ENCODE measurements at places on chromosomes 1 and 21. TPM values are rescaled to one million over a fixed set of nuclear protein-coding genes. Genes with fewer than 3 reads are reported as not detected.

- H3K27me3 ChIP-seq, result no peaks in the 10 kb centered on the region
- peaks cover 51% of the 10 kb centered on the region for H3K4me1 ChIP-seq
- H3K4me3 ChIP-seq, result peak overlapping the region; percentile 42
- peak; percentile 88 for DNase-seq
- peak overlapping the region; percentile 100 for H3K27ac ChIP-seq
Observed at GRCh38 chr1:15948595-15949452, 27.1 kb downstream of the ZBTB17 start.

- DNase-seq, result no peak
- no peaks in the 10 kb centered on the region for H3K36me3 ChIP-seq
- no peak overlapping the region for H3K4me3 ChIP-seq
- no peaks in the 10 kb centered on the region for H3K27me3 ChIP-seq
- peaks cover 27% of the 10 kb centered on the region for H3K4me1 ChIP-seq
Observed at GRCh38 chr1:107997866-107998265, 32.9 kb upstream of the VAV3 start.

- H3K4me1 ChIP-seq, result peaks cover 12% of the 10 kb centered on the region
- peak; percentile 36 for DNase-seq
- H3K27me3 ChIP-seq, result no peaks in the 10 kb centered on the region
- no peak overlapping the region for H3K4me3 ChIP-seq
- no peak overlapping the region for H3K27ac ChIP-seq
- no peaks in the 10 kb centered on the region for H3K36me3 ChIP-seq
Observed at GRCh38 chr1:180811886-180812285, 100.8 kb upstream of the KIAA1614 start.

GRCh38 chr1:39158327-39159086, 46.0 kb upstream of the MACF1 start:
- H3K4me1 ChIP-seq, result peaks cover 36% of the 10 kb centered on the region
- H3K27me3 ChIP-seq, result no peaks in the 10 kb centered on the region
- DNase-seq, result peak; percentile 92
- H3K27ac ChIP-seq, result peak overlapping the region; percentile 36
- H3K36me3 ChIP-seq, result no peaks in the 10 kb centered on the region

DNA sequence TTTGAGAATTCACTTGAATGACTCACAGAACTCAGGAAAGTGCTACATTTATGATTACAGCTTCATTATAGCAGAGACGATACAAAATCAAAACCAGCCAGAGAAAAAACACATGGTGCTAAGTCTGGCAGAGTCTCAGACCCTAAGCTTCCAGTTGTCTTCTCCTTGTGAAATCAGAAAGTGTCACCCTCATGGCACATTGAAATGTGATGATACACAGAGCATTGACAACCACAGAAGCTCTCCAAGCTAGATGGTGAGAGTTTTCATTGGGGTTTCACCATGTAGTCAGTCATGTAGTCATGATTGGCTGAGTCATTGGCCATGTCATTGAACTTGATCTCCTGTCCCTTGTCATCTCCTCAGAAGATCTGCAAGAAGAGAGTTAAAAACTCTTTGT, 526.6 kb downstream of the MRPL39 start:
- no peak for DNase-seq
- no peaks in the 10 kb centered on the region for H3K27me3 ChIP-seq

DNA sequence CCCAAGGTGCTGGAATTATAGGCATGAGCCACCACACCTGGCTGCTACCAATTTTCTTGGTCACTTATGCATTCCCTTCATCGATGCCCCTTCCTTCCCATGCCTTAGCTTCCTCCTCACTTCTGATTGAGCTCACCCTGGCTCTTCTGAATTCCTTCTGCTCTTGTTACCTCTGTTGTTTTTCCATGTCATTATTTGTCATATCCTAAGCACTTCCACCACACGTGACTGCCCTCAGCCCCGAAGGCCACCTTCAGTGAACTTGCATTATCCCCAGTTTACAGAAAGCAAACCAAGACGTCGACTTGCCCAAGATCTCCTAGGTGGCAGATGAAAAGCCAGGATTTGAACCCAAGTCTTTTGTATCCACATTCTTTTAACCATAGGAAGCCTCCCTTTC, 30.7 kb downstream of the CA6 start:
- no peak overlapping the region for H3K4me3 ChIP-seq
- no peak overlapping the region for H3K27ac ChIP-seq
- no peaks in the 10 kb centered on the region for H3K27me3 ChIP-seq
- H3K4me1 ChIP-seq, result no peaks in the 10 kb centered on the region

GRCh38 chr1:230381049-230381467, 45.1 kb downstream of the PGBD5 start:
- peaks cover 9% of the 10 kb centered on the region for H3K4me1 ChIP-seq
- H3K36me3 ChIP-seq, result peaks cover 11% of the 10 kb centered on the region
- no peak overlapping the region for H3K27ac ChIP-seq
- no peak for DNase-seq
- H3K4me3 ChIP-seq, result no peak overlapping the region
- no peaks in the 10 kb centered on the region for H3K27me3 ChIP-seq

GRCh38 chr1:33255347-33256220, 708 bp upstream of the ZNF362 start:
- peaks cover 14% of the 10 kb centered on the region for H3K4me1 ChIP-seq
- DNase-seq, result peak; percentile 93
- H3K27me3 ChIP-seq, result no peaks in the 10 kb centered on the region
- H3K4me3 ChIP-seq, result peak overlapping the region; percentile 89

DNA sequence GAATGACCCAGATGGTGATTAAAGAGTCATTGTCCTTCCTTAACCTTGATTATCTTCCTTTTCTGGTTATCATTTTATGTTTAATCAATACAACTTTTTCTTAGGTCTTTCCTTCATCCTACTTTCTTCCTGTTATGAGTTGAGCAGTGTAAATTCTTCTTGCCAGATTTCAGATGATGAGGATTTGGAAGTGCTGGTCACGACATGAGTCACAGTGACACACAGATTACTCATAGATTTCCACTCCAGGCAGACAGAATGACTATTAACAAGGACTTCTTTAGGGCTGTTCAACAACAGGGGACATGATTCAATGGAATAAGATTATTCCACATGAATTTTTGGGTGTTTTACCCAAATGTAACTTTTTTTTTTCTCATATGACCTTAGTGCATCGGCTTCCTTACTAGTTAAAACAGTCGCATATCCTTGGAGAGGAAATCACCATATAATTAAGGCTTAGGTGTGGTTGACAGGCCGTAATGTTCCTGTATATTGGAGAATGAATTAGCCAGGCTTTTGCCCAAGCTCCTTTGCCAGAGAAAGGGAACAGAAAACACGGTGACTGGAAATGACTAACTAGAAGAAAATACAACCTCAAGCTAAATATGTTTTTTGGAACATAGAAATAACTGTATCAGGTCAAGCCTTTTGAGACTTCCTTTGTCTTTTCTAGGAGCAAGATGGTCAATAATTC, 44.2 kb downstream of the PRRX1 start:
- no peaks in the 10 kb centered on the region for H3K36me3 ChIP-seq
- peaks cover 6% of the 10 kb centered on the region for H3K4me1 ChIP-seq
- no peaks in the 10 kb centered on the region for H3K27me3 ChIP-seq
- H3K4me3 ChIP-seq, result no peak overlapping the region
- H3K27ac ChIP-seq, result peak overlapping the region; percentile 41
- DNase-seq, result peak; percentile 9

- H3K36me3 ChIP-seq, result 0 out of 2 replicates have a peak, but pooled peaks cover 2% of the 10 kb centered on the region
- H3K27ac ChIP-seq, result no peak overlapping the region
- H3K4me3 ChIP-seq, result no peak overlapping the region
Observed at GRCh38 chr1:98698625-98699024, 37.1 kb downstream of the SNX7 start.

DNA sequence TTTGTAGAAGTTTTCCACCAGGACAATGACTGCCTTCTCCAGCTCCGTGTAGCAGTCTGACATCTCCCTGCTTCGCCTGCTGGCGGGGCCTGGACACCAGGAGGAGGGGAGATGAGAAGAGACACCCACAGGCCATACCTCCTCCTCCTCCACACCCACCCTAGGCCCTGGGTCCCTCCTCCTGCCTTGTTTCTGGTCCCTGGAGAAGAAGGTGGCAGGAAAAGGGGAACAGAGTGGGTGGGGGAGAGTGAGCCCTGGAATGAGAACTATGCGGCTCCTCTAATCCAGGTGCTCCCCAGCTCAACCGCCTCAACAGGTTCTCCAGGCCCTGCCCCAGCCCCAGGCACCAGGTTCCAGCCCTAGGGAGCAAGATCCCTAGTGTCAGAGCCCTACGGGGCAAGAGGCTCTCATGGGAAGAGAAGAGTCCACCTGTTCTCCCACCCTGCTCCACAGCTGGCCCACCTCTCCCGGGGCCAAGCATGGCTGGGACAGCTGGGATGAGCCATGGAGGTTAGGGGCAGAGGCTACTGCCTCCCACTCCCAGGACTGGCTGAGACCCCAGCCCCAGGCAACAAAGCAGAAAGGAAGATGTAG, 4.8 kb downstream of the S100A16 start:
- H3K27me3 ChIP-seq, result no peaks in the 10 kb centered on the region
- H3K27ac ChIP-seq, result peak overlapping the region; percentile 95

- no peak overlapping the region for H3K4me3 ChIP-seq
- no peaks in the 10 kb centered on the region for H3K27me3 ChIP-seq
- no peaks in the 10 kb centered on the region for H3K4me1 ChIP-seq
- H3K27ac ChIP-seq, result no peak overlapping the region
Observed at GRCh38 chr1:169869426-169869825, 24.3 kb downstream of the SCYL3 start.

DNA sequence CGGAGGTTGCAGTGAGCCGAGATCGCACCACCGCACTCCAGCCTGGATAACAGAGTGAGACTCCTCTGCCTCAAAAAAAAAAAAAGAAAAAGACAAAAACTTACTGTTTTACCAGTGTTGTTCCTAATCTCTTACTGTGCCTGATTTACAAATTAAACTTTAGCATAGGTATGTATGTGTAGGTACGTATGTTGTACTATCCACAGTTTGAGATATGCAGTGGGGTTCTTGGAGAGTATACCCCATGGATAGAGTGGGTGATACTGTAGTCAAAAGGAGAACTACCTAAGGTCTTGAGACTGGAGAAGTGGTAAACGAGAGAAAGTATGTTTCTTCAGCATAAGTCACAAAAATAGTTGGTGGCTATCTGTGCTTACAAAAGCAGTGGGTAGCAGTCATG, 38.6 kb downstream of the RNF11 start:
- H3K27me3 ChIP-seq, result no peaks in the 10 kb centered on the region
- no peak overlapping the region for H3K4me3 ChIP-seq
- no peak overlapping the region for H3K27ac ChIP-seq
- no peak for DNase-seq
- H3K4me1 ChIP-seq, result no peaks in the 10 kb centered on the region

DNA sequence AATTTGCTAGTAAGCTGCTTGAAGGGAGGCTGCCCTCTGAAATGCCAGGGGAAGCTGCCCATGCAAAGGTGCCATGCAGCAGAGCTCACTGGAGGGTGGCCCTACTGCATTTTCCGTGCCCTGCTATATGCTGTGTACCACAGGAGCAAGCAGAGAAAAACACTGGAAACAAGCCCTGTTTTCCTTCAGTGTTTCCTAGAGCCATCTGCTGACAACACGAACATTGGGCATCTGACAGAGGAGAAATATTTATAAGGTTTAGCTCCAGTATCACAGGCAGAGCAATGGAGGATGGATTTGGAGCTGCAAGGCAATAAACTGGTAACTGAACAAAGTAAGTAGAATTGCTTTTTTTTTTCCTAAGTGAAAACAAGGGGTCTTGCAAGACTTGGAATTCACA, 198.4 kb downstream of the USP25 start:
- H3K4me1 ChIP-seq, result 0 out of 2 replicates have a peak, but pooled peaks cover 2% of the 10 kb centered on the region
- H3K4me3 ChIP-seq, result no peak overlapping the region
- DNase-seq, result no peak
- H3K27me3 ChIP-seq, result no peaks in the 10 kb centered on the region

- H3K36me3 ChIP-seq, result no peaks in the 10 kb centered on the region
- peaks cover 14% of the 10 kb centered on the region for H3K27me3 ChIP-seq
- no peaks in the 10 kb centered on the region for H3K4me1 ChIP-seq
- no peak overlapping the region for H3K27ac ChIP-seq
- no peak overlapping the region for H3K4me3 ChIP-seq
Observed at GRCh38 chr1:207017615-207018559, 14.7 kb downstream of the C1orf116 start.

GRCh38 chr21:43740497-43741156, 21.7 kb downstream of the PDXK start:
- DNase-seq, result no peak
- no peaks in the 10 kb centered on the region for H3K4me1 ChIP-seq
- H3K27me3 ChIP-seq, result no peaks in the 10 kb centered on the region
- H3K27ac ChIP-seq, result no peak overlapping the region

GRCh38 chr1:7110321-7110720, 325.1 kb downstream of the CAMTA1 start:
- peaks cover 6% of the 10 kb centered on the region for H3K27me3 ChIP-seq
- no peaks in the 10 kb centered on the region for H3K4me1 ChIP-seq
- no peak overlapping the region for H3K4me3 ChIP-seq
- H3K36me3 ChIP-seq, result no peaks in the 10 kb centered on the region

GRCh38 chr1:6969762-6970161, 184.5 kb downstream of the CAMTA1 start:
- no peak overlapping the region for H3K27ac ChIP-seq
- H3K36me3 ChIP-seq, result no peaks in the 10 kb centered on the region
- no peak for DNase-seq
- H3K4me1 ChIP-seq, result no peaks in the 10 kb centered on the region
- H3K27me3 ChIP-seq, result peaks cover 12% of the 10 kb centered on the region

DNA sequence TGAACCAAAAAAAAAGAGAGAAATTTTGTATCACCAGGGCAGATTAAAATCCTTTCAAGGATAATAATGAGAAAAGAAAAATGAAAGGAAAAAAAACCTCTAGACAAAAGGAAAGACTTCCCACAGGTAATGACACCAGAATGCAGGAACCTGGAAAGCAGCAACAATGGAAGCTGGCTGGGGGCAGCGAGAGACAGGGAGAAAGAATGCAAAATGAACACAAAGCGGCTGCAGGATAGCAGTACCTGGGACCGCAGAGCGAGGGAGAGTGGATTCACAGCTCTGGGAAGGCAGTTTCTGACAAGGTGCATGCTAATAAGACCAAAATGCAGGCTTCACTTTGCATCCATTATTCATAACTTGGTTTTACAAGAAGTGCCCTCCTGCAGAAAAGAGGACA, 349.0 kb downstream of the SIPA1L2 start:
- H3K4me1 ChIP-seq, result no peaks in the 10 kb centered on the region
- no peaks in the 10 kb centered on the region for H3K36me3 ChIP-seq
- no peak overlapping the region for H3K4me3 ChIP-seq
- no peak overlapping the region for H3K27ac ChIP-seq
- no peak for DNase-seq
- peaks cover 4% of the 10 kb centered on the region for H3K27me3 ChIP-seq

- H3K27me3 ChIP-seq, result peaks cover 25% of the 10 kb centered on the region
- DNase-seq, result no peak
- H3K27ac ChIP-seq, result no peak overlapping the region
Observed at GRCh38 chr1:9654051-9654833, 2.7 kb downstream of the PIK3CD start.

GRCh38 chr21:43716376-43717165, 2.4 kb upstream of the PDXK start:
- peak; percentile 47 for DNase-seq
- no peak overlapping the region for H3K4me3 ChIP-seq
- no peaks in the 10 kb centered on the region for H3K27me3 ChIP-seq
- peaks cover 6% of the 10 kb centered on the region for H3K4me1 ChIP-seq

Gene LSS
- 30.6 TPM for total RNA-seq

Gene HSD11B1
- total RNA-seq, result not detected

Gene FCRL5
- 0.02 TPM for total RNA-seq

Gene FCRL4
- total RNA-seq, result not detected

Gene MANEAL
- 36.5 TPM for total RNA-seq

Gene SLC1A7
- 0.04 TPM for total RNA-seq

Gene SPRR1B
- not detected for total RNA-seq

Gene SMCP
- not detected for total RNA-seq

Gene GBP6
- total RNA-seq, result not detected

Gene TSTD1
- not detected for total RNA-seq

Gene TNNT2
- total RNA-seq, result 74.9 TPM

Gene KCNH1
- total RNA-seq, result 1.7 TPM

Gene CFHR5
- not detected for total RNA-seq

Data from SJCRH30 (cell line).